Thymus (tissue), 14 donors: ENCODE measurements at places on chromosomes 5 and 9. TPM values are rescaled to one million over a fixed set of nuclear protein-coding genes. Genes with fewer than 3 reads are reported as not detected.
A peak's percentile ranks its signal among the peaks of the same experiment; 100 is the strongest.

Gene SOHLH1
- 0.05 TPM for polyA plus RNA-seq

DNA sequence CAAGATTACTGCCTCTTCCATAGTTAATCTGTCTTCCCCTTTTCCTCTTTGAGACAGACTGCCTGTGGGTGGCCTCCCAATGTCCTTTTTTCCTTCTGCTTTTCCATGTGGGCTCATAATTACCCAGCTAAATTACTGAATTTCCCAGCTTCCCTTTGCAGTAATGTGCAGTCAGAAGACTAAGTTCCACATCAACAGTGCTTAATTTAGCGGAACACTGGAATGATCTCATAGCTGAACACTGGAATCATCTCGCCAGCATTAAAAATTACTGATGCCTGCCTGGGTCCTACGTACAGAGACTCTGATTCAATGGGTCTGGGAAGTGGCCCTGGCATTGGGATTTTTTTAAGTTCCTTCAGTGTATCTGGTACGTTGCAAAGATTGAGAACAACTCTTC lies 84.3 kb downstream of the DNAH5 start:
- no peaks in the 10 kb centered on the region for H3K4me1 ChIP-seq
- H3K27ac ChIP-seq = no peak overlapping the region
- H3K36me3 ChIP-seq = no peaks in the 10 kb centered on the region
- no peak for DNase-seq

- no peaks in the 10 kb centered on the region for H3K36me3 ChIP-seq
- H3K27me3 ChIP-seq = no peaks in the 10 kb centered on the region
- peak overlapping the region; percentile 23 for H3K27ac ChIP-seq
- DNase-seq = no peak
- no peaks in the 10 kb centered on the region for H3K4me1 ChIP-seq
- H3K4me3 ChIP-seq = no peak overlapping the region
Measured at GRCh38 chr9:38018241-38018957, 50.6 kb downstream of the SHB start.

Gene FOXE1
- polyA plus RNA-seq = 4.4 TPM

DNA sequence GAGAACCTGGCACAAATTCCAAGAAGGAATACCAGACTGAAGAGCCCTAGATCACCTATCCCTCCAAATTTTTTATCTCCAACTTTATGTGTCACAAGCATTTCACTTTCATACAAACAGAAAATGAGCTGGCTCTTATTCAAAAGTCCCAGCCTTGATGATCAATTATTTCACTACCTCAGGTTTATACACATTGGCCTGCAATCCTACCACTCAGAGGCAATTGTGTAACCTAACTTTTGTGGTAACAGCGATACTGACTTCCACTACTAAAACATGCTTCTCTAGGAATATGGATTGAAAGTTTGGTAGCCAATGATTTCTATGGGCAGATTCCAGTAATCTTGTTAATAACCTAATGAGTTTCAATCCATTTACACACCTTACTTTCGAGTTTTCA lies 10.5 kb downstream of the RNF38 start:
- no peak overlapping the region for H3K4me3 ChIP-seq
- no peak for DNase-seq
- no peaks in the 10 kb centered on the region for H3K4me1 ChIP-seq
- no peak overlapping the region for H3K27ac ChIP-seq
